ENCODE measurements at places on chromosomes 1 and 21. TPM values are rescaled to one million over a fixed set of nuclear protein-coding genes. Genes with fewer than 3 reads are reported as not detected.
A peak's percentile ranks its signal among the peaks of the same experiment; 100 is the strongest.

DNA sequence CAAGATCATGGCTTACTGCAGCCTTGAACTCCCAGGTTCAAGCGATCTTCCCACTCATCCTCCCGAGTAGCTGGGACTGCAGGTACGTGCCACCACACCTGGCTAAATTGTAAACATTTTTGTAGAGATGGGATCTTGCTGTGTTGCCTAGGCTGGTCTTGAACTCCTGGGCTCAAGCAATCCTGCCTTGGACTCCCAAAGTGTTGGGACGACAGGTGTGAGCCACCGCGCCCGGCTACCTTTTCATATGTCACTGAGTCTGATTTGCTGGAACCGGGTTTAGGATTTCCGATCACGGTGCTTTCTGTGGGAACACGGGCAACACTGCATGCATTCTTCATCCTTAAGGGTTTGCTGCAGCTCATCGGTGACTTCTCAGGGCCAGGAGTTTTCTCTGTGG lies 32.2 kb upstream of the PCBP3 start:
- no peak for DNase-seq

DNA sequence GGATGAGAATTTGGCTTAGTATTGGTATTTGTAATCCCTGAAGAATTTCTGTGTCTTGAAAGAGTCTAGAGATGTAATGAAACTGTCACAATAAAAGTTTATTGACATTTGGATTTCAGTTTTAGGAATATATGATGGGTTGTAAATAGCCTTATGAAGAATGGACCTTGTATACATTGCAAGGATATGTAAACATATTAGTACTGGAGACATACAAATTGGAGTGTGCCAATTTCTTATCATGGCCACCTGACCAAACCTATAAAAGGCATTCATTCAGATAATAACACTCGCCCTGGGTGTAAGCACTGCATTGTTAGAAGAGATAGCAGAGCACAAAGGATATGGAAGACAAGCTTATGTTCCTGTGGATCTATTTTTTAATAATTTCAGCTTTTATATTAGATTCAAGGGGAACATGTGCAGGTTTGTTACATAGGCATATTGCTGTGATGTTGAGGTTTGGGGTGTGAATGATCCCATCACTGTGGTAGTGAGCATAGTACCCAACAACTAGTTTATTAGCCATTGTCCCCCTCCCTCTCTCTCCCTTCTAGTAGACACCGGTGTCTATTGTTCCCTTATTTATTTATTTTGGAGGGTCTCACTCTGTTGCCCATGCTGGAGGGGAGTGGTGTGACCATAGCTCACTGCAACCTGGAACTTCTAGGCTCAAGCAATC lies 8.6 kb downstream of the S1PR1 start:
- no peak for DNase-seq

The SCCPDH gene
- 30.9 TPM for total RNA-seq

The LHX8 gene
- not detected for total RNA-seq

DNA sequence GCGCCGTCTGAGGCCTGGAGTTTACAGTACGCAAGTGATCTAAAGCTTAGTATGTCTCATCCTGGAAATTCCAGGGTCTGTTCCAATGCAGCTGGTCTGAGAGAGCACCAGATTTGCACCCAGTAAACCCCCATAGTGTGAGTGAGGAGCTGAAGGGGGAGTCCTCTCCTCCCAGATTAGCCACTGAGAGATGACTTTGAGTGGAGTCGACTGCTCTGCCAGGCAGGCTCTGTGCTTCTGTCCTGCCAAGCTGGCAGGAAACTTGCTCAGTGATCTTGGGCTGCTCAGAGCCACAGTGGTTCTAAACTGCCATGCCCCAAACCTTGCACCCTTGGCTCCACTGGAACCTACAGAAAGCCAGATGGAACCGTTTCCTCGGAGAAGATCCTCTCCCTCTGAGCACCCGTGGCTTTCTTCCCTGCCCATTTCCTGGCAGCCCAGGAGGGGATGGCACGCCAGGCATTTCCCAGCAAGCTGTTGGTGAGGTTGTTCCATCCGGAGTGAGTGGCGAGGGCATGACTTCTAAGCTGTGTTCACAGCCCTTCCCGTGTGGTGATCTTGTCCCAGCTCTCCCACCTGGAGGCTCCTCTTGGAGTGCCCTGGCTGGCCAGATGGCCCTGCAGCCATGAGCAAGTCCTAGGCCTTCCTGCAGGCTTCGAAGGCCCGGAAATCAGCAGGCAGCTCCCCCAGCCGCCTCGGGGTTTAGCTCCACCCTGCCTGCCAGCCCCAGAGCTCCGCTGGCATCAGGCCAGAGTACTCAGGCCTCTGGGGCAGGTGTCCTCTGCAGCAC lies 125.9 kb upstream of the VAMP3 start:
- peak; percentile 62 for DNase-seq

DNA sequence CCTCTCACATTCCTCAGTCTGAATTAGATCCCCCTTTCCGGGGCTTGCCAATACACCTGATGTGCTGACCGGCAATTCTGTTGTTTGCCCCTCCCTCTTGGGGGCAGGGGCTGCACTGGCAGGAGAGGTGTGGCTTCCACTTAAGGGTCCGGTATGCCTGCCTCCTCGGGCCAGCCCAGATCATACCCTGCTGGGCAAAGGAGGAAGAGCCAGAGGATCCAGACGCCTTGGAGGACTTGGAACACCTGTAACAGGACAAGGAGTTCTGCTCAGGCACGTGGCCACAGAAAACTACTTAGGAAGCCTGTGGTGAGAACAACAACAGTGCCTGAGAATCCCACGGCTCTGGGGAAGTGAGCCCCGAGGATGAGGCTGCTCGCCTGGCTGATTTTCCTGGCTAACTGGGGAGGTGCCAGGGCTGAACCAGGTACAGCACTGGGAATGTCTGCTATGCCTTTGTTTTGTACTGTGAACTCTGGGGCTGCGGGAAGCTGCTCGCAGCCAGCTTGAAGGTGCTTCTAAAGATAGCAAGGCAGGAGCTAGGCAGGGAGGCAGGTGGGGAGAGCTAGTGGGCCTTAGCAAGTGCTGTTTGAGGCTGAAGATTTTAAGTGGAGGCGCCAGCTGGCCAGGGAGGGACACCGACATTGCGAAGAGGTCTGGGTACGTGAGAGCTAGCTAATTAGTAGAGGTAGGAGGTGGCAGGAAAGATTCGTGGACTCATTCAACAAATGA lies at the start of gene SMPDL3B:
TSS of gene SMPDL3B (plus strand) at position 183 of the 732 bp plus-strand sequence. CDS start at position 367, 184 bp downstream.
- DNase-seq = no peak

The MSH4 gene
- 0.44 TPM for total RNA-seq

DNA sequence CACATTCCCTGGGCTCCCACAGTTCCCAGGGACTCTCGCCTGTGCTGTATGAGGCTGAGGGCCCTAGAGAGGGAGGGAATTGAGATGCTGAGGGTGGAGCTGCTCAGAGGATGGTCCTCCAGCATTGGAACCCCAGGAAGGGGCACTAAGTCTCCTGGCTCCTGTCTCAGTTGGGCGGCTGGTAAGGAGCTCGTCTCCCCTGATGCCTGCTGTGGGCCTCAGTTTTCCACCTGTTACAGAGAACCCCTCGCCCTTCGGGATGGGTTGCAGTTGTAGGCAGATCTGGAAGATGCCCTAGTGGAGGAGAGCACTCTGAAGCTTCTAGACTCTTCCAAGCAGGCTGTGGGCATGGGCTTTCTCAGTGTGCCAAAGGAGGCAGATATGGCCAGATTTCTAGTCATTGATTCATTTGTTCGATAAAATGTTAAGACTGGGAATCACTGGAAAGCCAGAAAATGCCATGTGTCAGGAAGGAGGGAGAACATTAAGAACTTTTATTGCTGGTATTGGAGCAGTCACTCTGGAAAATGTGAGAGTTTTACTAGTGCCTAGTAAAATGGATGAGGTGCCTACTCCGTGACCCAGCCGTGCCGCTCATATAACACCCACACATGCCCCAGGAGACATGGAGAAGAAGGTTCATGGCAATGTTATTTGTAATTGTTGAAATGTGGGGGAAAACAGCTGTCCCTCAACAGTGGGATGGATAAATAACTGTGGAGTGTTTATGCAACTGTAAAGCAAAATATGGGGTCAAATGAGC lies 828 bp upstream of the MYBPH start:
- DNase-seq = no peak

- DNase-seq = no peak
Measured at GRCh38 chr1:234665975-234666605, 56.1 kb upstream of the IRF2BP2 start.

GRCh38 chr1:200376528-200376927 lies 33.3 kb downstream of the ZNF281 start:
- no peak for DNase-seq

- DNase-seq = no peak
Measured at GRCh38 chr1:93703643-93704042, 22.0 kb upstream of the BCAR3 start.

GRCh38 chr1:233343262-233343661 lies 15.7 kb downstream of the MAP3K21 start:
- DNase-seq = no peak

- DNase-seq = no peak
Measured at GRCh38 chr1:3698660-3699408, 46.5 kb downstream of the TP73 start.

DNA sequence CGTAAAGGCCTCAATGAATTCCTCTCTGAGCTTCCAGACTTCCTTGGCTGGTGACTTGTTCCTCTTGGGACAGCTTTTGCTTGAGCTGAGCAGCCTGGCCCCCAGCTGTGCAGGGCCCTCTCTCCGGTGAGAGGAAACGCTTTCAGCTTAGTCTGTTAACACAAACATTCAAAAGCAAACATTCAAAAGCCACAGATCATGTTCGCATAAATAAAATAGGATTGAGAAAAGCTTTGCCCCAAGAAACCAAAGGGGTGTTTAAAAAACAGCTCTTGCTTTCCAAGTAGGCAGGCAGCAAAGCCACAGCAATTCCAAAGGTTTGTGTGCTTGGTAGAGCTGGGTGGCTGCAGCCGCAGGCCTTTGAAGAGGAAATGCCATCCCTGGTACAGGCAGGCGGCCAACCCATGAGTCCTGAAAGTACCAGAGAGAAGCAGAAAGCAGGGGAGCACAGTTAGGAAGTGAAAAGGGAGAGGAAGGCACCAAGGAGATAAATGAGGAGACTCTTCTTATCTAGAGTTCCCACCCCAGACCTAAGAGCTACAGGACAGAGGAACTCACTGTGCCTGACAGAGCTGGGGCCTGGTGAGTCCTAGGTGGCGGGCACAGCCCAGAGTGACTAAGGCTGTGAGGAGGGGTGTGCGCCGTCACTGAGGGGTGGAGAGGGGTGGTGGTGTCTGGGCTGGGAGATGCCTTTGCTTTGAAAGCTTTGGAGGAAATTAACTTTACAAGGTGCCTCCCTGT lies 48.4 kb downstream of the CCN1 start:
- DNase-seq = peak; percentile 55

GRCh38 chr1:19644395-19644680 lies 227 bp downstream of the NBL1 start:
- DNase-seq = peak; percentile 17

DNA sequence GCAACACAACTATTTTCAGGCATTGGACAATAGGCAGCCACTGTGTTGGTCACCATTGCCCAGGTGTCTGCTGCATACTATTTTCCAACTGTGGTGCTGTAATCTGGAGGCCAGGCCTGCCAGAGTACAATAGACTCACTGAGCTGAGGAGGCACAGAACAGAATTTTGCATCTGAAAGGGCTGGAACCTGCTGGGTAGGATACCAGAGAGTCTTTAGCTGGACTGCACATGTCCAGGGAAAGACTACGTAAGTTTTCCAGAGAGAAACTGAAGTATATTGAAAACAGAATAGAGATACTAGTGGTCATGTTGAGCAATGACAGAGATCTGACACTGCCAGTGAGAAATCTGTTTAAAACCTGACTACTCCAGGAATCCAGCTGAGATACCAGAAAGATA lies 200.8 kb downstream of the RASAL2 start:
- DNase-seq = no peak

DNA sequence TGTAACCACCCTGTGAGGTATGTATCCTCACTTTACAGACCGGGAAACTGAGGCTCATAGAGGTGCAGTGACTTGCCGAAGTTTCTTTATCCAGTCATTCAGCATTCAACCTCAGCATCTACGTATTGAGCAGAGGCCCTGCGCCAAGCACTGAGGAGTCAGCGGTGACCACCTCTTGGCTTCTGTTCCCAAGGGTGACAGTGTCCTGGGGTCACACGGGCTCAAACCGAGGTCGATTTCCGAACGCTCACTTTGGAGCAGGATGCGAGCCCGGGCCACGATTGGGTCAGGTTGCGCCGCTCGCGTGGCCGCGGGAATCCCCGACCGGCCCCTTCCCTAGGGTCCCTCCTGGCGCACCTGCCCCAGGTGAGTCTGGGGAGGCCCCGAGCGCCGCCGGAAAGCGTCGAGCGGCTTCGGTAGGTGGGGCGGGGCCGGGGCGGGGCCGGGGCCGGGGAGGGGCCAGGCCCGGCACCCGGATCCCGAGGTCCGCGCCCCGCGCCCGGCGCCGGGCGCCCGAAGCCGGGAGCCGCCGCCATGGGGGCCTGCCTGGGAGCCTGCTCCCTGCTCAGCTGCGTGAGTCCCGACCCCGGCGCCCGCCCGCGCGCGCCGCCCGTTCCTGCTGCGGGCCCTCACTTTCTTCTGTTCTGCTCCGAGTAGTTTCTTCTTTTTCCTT lies at the start of gene SERINC2:
TSS of gene SERINC2 (plus strand) at position 482 of the 673 bp plus-strand sequence. CDS start at position 535, 53 bp downstream.
- DNase-seq = no peak

All from left cardiac atrium (tissue), 4 donors.